ENCODE measurements at places on chromosomes 7 and 10.

GRCh38 chr7:73841689-73842066 is 638 bp downstream of the METTL27 start:
- no peak for DNase-seq

DNA sequence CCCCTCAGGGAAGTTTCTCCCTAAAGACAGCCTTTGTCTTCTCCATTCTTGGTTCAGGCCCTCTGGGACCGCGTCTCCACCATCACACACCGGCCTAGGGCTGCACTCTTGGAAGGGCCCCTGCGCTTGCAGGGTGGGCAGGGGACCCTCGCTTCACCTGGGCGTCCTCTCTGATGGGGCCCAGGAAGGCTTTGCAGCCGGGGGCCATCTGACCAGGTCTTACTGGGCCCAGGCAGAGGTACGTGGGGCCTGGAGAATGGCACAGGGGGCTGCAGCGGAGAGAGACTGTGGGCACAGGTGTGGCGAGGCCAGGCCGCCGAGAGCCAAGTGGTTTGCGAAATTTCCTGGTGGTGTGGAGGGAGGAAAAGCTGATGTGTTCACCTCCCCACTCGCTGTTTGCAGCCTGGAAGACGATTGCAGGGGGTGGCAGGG is 44.4 kb downstream of the ALOX5 start:
- DNase-seq, result no peak

DNA sequence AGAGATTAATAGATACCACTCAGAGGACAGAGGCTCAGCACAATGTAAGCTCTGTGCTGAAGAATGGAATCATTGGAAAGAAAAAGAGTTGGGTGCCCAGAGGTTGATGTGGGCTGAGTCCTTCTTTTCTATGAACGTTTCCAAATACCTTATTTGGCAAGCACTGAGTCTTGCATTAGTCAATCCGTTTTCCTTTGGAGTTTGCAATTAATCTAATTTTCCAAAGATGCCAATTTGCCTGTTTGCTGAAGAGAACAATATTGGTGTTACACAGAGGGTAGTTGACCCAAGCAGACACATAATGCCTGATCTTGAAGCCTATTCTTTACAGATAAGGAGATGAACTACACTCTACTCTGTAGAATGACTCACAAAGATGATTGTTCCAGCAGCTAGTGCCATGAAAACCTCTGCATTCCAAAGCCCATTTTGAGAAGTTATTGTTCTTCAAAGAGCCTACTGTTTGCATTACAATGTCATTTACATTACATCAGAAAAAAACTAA is 55.4 kb upstream of the MET start:
- DNase-seq, result no peak

DNA sequence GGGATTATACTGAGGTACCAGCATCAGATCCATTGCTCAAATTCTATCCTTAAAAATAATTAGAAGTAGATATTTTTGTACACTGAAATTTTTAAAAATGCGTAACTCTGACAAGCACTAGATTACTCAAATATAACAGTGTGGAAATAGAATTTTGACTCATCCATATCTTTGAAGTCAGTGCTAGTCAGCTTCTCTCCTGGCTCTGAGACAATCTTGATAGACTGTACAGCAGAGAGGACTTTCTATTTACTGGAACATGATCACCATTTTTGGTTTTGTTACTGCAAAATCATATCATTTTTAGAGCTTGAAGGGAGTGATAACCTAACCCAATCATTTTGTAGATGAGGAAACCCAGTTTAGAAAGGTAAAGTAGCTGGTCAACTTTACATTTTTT is 195.0 kb downstream of the MTERF1 start:
- no peak for DNase-seq
